Prostate gland (tissue), 2 donors: ENCODE measurements at places on chromosomes 11 and 22. TPM values are rescaled to one million over a fixed set of nuclear protein-coding genes. Genes with fewer than 3 reads are reported as not detected.
A peak's percentile ranks its signal among the peaks of the same experiment; 100 is the strongest.

- no peaks in the 10 kb centered on the region for H3K27me3 ChIP-seq
- H3K36me3 ChIP-seq, result no peaks in the 10 kb centered on the region
- no peak for DNase-seq
- no peaks in the 10 kb centered on the region for H3K4me1 ChIP-seq
Measured at GRCh38 chr11:71329786-71330185, 77.4 kb upstream of the SHANK2 start.

DNA sequence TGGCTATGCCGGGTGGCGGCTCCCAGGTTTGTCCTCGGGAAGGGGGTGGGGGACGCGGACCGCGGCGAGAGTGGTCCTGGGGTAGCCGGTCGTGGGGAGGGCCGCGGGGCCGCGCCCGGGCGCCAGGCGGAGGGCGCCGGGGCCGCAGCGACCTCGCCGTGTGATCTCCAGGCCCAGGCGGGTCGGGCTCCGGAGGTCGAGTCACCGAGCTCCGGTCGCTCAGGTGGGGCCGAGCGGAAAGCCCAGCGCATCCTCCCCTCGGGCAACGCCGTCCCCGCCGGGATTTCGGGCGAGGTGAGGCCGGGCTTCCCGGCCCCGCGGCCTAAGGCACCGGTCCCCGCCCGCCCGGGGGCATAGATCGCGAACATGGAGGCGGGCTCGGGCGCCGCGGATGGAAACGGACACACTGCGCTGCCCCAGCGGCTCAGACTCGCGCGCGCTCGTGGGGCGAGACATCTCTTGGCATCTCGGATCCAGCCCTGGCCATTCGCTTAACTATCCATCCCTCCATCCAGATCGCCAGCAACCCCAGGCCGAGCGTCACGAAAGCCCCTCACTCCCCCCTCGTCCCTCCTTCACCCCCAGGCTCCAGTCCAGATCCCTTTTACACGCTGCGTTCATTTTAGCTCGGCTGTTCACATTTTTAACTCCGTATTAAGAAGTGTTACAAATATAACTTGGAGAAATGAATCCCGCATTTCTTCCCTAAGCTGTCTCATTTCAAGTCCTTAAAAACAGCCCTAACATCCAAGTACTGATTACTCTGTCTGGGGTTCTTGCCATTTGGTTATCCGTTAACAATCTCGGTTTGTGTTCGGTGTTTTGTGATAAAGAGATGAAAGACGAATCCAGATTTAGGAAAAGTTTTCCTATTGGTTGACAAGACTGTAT lies 460 bp downstream of the ZC3H12C start:
- no peaks in the 10 kb centered on the region for H3K4me1 ChIP-seq
- no peaks in the 10 kb centered on the region for H3K27me3 ChIP-seq
- DNase-seq, result peak; percentile 43

GRCh38 chr11:91854171-91854570 lies 370.4 kb upstream of the FAT3 start:
- no peak overlapping the region for H3K4me3 ChIP-seq
- H3K27me3 ChIP-seq, result no peaks in the 10 kb centered on the region
- H3K27ac ChIP-seq, result no peak overlapping the region
- no peaks in the 10 kb centered on the region for H3K4me1 ChIP-seq
- no peak for DNase-seq

DNA sequence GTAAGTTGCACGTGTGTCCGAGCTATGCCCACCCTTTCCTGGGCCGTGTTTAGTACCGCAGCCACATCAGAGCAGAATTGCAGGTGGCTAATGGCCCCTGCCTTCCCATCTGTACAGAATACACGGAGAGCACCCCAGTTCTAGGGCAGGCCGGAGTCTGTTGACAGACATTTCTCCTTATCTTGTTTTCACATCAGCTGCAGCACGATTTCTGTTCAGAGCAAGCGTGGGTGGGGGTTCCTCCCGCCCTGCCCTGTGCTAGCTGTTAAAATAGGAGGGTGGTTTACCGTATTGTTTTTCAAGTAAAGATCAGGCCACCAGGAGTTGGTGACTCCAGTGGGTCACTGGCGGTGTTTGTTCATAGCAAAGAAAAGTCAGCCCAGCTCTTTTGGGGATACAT lies 41.1 kb downstream of the UBASH3B start:
- DNase-seq, result no peak
- no peaks in the 10 kb centered on the region for H3K36me3 ChIP-seq
- H3K27ac ChIP-seq, result no peak overlapping the region
- no peak overlapping the region for H3K4me3 ChIP-seq

DNA sequence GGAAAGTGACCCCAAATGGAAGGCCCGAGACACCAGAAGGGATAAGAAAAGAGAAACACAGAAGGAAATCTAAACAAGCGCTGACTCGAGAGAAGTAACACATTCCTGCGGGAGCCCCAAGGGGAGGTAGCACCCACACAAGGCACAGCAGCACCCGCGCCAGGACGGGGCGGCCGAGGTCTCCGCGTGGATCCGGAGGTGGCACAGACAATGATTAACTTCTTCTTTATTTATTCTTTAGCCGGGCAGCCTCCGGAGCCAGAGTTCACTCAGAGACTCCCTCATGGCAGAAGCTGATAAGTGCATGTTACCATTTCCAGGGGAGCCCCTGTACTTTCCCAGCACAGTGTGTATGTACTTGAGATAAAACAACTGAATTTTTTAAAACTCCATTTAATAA lies 5.1 kb downstream of the TOLLIP start:
- H3K36me3 ChIP-seq, result no peaks in the 10 kb centered on the region
- H3K27me3 ChIP-seq, result no peaks in the 10 kb centered on the region
- no peak for DNase-seq
- no peak overlapping the region for H3K4me3 ChIP-seq
- H3K4me1 ChIP-seq, result peaks cover 34% of the 10 kb centered on the region
- H3K27ac ChIP-seq, result peak overlapping the region; percentile 69

Gene OR4C16
- not detected for total RNA-seq

GRCh38 chr22:20099099-20099711 lies 16.7 kb upstream of the RANBP1 start:
- no peak for DNase-seq
- no peaks in the 10 kb centered on the region for H3K27me3 ChIP-seq
- H3K4me3 ChIP-seq, result no peak overlapping the region
- no peak overlapping the region for H3K27ac ChIP-seq
- H3K4me1 ChIP-seq, result no peaks in the 10 kb centered on the region
- H3K36me3 ChIP-seq, result peaks cover 4% of the 10 kb centered on the region

Gene ADORA2A
- total RNA-seq, result 3.7 TPM
